ENCODE measurements at places on chromosomes 7 and 10.

DNA sequence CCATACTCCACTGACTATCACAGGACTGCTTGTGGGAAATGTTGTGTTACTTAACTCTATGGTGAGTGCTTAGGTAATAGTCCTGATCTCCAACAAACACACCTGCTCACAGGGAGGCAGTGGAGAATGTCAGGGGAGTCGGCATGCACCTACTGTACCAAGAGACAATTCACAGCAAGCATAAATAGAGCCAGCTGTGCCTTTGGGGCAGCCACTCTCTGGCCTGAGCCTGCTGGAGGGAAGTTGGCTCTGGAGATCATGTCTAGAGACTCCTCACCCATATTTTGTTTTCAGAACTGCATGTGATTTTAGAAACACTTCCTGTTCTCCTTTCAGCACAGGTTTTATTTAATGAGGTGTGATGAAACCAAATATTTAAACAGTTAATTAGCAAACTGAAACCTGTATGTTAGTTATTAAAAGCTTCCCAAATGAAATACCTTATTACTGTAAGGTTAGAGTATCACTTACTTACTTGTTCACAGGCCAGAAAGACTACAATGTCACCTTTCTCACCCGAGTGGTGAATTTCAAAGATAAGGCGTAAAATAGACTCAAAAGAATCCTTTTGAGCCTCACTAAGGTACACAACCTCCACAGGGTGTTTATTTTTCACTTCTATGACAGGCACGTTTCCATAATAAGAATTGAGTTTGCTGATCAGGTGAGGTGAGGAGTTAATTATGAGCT lies 21.8 kb downstream of the DHX32 start:
- DNase-seq, result no peak

- peak; percentile 78 for DNase-seq
Observed at GRCh38 chr7:120273476-120273975, 551 bp downstream of the KCND2 start.

GRCh38 chr7:18352339-18353255 lies 143.0 kb upstream of the HDAC9 start:
- peak; percentile 12 for DNase-seq

DNA sequence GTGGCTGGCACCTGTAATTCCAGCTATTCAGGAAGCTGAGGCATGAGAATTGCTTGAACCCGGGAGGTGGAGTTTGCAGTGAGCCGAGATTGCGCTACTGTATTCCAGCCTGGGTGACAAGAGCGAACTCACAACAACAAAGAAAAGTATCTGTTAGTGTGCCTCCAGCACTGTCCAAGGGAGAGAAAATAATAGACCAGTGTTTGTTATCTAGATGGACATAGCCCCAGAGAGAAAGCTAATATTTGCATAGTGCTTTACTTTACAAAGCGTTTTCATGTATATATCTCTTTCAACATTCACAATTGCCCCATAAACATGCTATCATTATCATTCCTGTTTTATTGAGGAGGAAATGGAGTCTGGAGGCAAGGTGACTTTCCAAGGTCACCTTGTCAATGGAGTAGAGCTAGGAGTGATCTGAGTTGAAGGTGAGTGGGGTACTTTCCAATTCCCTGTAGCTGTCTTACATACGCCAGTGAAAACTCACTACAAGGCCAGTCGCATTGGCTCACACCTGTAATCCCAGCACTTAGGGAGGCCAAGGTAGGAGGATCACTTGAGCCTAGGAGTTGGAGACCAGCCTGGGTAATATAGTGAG lies 49.7 kb upstream of the KIF5B start:
- no peak for DNase-seq

- DNase-seq, result no peak
Observed at GRCh38 chr10:88551246-88551645, 31.9 kb downstream of the RNLS start.

DNA sequence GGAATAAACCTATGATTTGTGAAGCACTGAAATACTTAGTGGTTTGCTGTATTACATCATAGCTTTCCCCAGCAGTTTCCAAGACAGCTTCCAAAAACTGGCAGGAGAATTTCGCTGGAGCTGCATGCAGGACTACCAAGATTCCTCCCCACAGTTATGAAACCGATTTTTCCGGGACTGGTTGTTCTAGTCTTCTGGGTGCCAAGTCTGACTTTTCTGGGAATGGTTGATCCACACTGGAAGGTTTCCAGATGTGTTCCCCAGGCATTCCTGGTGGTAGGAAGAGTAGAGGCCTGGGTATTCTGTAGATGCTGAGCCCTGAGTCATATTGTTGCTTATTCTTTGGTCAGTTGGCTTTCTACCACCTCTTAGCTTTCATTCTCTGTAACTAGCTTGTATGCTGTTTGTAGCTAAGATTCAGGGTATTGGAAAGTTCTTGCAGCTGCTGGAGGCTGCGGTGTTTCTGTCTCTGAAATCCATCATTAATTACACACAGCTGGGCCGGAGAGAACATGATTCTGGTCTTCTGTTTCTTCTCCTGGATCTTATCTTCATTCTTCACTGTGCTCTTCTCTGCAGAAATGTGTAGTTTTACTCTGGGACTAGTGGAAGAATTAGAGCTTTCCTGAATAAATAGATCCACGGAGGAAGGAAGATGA lies 6.3 kb downstream of the ABCC2 start:
- DNase-seq, result no peak

DNA sequence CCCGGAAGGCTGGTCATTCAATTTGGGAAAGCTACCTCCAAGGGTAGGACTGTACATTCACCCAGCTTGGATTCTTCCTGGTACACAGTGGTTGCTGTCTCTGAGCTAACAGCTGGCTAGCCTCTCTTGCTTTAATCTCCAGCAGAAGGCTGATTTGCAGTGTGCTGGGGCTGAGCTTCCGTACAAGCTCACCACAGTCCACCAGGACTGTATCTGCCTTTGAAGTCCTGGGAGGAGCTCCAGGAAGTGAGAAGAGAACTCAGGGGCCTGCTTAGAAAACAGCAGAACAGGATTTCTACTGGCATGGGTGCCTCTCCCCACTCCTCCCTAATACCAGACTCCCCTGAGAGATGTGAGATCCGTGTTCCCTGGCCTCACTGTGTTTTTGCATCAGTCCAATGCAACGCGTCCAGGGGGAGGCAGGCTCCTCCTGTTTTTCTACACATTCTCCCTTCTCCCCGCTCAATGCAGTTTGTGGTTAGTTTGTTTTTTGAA lies 6.6 kb downstream of the AFAP1L2 start:
- no peak for DNase-seq

GRCh38 chr7:95436407-95436806 lies 1.6 kb upstream of the PON2 start:
- DNase-seq, result no peak

All from GM13976 (cell line).